Myocyte (in vitro differentiated cells): ENCODE measurements at places on chromosomes 16 and 17. TPM values are rescaled to one million over a fixed set of nuclear protein-coding genes. Genes with fewer than 3 reads are reported as not detected.

KRTAP2-3 gene
- total RNA-seq, result 0.19 TPM in 1 of 2 replicates, not detected in the other

PYDC1 gene
- total RNA-seq, result not detected in 2 replicates

LGALS9B gene
- not detected in 2 replicates for total RNA-seq

ALDH3A1 gene
- total RNA-seq, result 2.8 and 3.4 TPM in 2 replicates

CCL4 gene
- not detected in 2 replicates for total RNA-seq

TEX19 gene
- 0.80 and 1.1 TPM in 2 replicates for total RNA-seq

CES4A gene
- 0.10 and 0.19 TPM in 2 replicates for total RNA-seq

ABCA10 gene
- total RNA-seq, result 0.08 TPM in 1 of 2 replicates, not detected in the other

B9D1 gene
- 13.9 and 14.0 TPM in 2 replicates for total RNA-seq

MSLN gene
- not detected in 2 replicates for total RNA-seq

KLHL10 gene
- total RNA-seq, result 1.3 TPM in 1 of 2 replicates, not detected in the other

RGS11 gene
- total RNA-seq, result 2.3 and 4.0 TPM in 2 replicates

KAT2A gene
- 26.5 and 32.6 TPM in 2 replicates for total RNA-seq

ETV4 gene
- 3.0 and 7.9 TPM in 2 replicates for total RNA-seq

LRRC36 gene
- total RNA-seq, result not detected in 2 replicates

KRTAP4-3 gene
- total RNA-seq, result not detected in 2 replicates

PABPN1L gene
- 0.11 TPM in 1 of 2 replicates, not detected in the other for total RNA-seq

ABCA3 gene
- total RNA-seq, result 7.0 and 12.1 TPM in 2 replicates

SLC26A11 gene
- total RNA-seq, result 10.6 and 13.0 TPM in 2 replicates

EPN3 gene
- total RNA-seq, result not detected in 2 replicates

MT1X gene
- 14.8 and 74.1 TPM in 2 replicates for total RNA-seq

TAT gene
- total RNA-seq, result not detected in 2 replicates

UBALD1 gene
- total RNA-seq, result 10.0 and 12.8 TPM in 2 replicates

CPHXL2 gene
- not detected in 2 replicates for total RNA-seq

P4HB gene
- total RNA-seq, result 1,674 and 2,691 TPM in 2 replicates

ZACN gene
- total RNA-seq, result not detected in 2 replicates

SPATA22 gene
- total RNA-seq, result not detected in 2 replicates

FBXW10B gene
- total RNA-seq, result 0.31 and 1.3 TPM in 2 replicates

TP53TG3F gene
- not detected in 2 replicates for total RNA-seq

KRTAP3-2 gene
- total RNA-seq, result not detected in 2 replicates

OR3A2 gene
- not detected in 2 replicates for total RNA-seq

TBC1D3G gene
- total RNA-seq, result not detected in 2 replicates

SERPINF2 gene
- 0.67 and 2.0 TPM in 2 replicates for total RNA-seq

ODAD4 gene
- total RNA-seq, result 0.57 and 1.8 TPM in 2 replicates

HSF5 gene
- total RNA-seq, result not detected in 2 replicates

ABCC11 gene
- not detected in 2 replicates for total RNA-seq

JUP gene
- 0.51 and 0.78 TPM in 2 replicates for total RNA-seq

MEIOB gene
- not detected in 2 replicates for total RNA-seq

TMEM92 gene
- not detected in 2 replicates for total RNA-seq

GPR179 gene
- total RNA-seq, result 0.03 and 0.05 TPM in 2 replicates

CEMP1 gene
- total RNA-seq, result 0.32 TPM in 1 of 2 replicates, not detected in the other

PERCC1 gene
- total RNA-seq, result not detected in 2 replicates

ITGAD gene
- not detected in 2 replicates for total RNA-seq

C1QL1 gene
- total RNA-seq, result 0.11 TPM in 1 of 2 replicates, not detected in the other

KRT40 gene
- total RNA-seq, result not detected in 2 replicates

MMP2 gene
- 191 and 204 TPM in 2 replicates for total RNA-seq

PIGL gene
- 12.9 and 16.4 TPM in 2 replicates for total RNA-seq

PKMYT1 gene
- 0.53 and 6.7 TPM in 2 replicates for total RNA-seq

PRR35 gene
- 2.9 and 12.5 TPM in 2 replicates for total RNA-seq

EPX gene
- not detected in 2 replicates for total RNA-seq

PEMT gene
- 36.6 and 40.3 TPM in 2 replicates for total RNA-seq

HS3ST3A1 gene
- total RNA-seq, result 6.5 and 9.7 TPM in 2 replicates

MAPT gene
- total RNA-seq, result 0.05 TPM in 2 replicates

TBC1D3H gene
- total RNA-seq, result not detected in 2 replicates

CD300H gene
- not detected in 2 replicates for total RNA-seq

TLCD2 gene
- 1.7 and 1.8 TPM in 2 replicates for total RNA-seq

GUCY2D gene
- total RNA-seq, result not detected in 2 replicates

CFAP119 gene
- 3.9 and 4.1 TPM in 2 replicates for total RNA-seq

GJC1 gene
- 8.2 and 8.5 TPM in 2 replicates for total RNA-seq

LPCAT2 gene
- total RNA-seq, result 5.8 and 6.2 TPM in 2 replicates
